ENCODE measurements at places on chromosomes 16 and 17.

DNA sequence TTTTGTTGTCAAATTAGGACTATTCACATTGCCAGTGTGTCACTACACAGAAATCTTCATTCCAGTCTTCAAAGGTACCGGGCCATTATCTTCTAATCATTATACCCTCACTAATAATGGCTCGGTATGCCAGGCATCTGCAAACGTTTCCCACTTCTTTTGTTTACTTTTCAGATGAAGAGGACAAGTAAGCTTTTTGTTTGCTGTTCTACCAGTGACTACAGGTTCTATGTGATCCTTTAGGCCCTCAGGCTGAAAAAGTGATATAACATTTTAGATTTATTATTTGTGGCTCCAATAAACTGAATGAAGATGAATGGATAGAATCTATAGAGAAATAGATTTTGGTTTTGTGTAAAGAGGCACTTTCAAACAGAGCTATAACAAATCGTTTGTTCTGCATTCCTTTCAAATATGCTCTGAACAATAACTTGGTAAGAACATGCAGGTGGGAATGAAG lies 403 bp upstream of the KRTAP3-1 start:
- no peak for DNase-seq

GRCh38 chr17:28646039-28646754 lies 1.2 kb upstream of the BLTP2 start:
- no peak for DNase-seq

- DNase-seq: no peak
These were observed 36.5 kb upstream of the PVALEF start for GRCh38 chr17:81128774-81129173.

- DNase-seq: no peak
These were observed 5.2 kb downstream of the RPH3AL start for GRCh38 chr17:347309-347899.

- no peak for DNase-seq
These were observed 4.9 kb downstream of the LASP1 start for GRCh38 chr17:38874505-38875400.

GRCh38 chr17:55198690-55199370 lies 65.9 kb upstream of the HLF start:
- DNase-seq: no peak

GRCh38 chr16:2511128-2511800 lies 2.5 kb upstream of the ATP6V0C start:
- DNase-seq: no peak

DNA sequence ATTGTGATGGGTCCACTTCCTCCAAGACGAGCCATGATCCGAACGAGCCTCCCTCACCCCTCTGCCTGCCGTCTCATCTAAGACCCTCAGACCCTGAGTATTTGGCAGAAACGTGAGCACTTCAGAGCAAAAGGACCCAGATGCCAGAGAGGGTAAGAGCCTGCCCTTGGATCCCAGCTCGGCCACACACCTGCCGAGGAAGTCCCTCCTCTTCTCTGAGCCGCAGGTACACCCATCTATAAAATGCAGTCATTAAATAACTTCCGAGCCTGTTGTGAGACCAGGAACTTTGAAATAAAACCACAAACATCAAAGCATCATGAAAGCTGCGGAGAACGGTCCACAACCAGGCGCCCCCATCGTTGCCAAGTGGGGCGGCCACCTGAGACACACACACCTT lies 64.8 kb upstream of the DOC2B start:
- DNase-seq: no peak

DNA sequence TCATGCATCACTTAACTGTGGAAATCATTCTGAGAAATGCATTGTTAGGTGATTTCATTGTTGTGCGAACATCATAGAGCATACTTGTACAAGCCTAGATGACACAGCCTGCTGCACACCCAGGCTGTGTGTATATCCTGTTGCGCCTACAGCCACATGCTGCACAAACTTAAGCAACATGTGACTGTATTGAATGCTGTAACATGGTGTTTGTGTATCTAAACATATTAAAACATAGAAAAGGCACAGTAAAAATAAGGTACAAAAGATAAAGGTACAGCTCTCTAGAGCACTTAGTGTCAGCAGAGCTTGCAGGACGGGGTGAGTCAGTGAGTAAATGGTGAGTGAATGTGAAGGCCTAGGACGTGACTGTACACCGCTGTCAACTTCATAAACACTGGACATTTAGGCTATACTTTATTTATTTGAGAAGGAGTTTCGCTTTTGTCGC lies 11.9 kb downstream of the FOXK2 start:
- no peak for DNase-seq

DNA sequence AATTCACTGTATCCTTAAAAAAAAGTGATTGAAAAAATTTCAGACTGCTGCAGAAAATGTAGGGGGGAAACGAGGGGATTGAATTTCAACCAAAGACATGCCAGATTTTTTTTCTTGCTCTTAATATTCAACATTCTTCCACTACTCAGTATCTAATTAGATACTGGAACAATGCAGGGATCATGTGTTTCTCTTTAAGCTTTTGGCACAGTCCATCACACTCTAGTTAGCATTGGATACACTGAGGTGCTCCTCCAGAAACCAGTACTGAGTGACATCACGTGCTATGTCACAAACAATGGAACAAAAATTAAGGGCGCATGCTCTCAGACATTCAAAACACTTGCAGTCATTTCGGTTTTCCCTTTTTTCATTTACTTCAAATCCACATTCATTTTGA lies 298.6 kb upstream of the PSMD7 start:
- no peak for DNase-seq

GRCh38 chr17:72399608-72400487 lies 279.0 kb downstream of the SOX9 start:
- no peak for DNase-seq

GRCh38 chr16:69017036-69017783 lies 88.2 kb upstream of the HAS3 start:
- no peak for DNase-seq

- no peak for DNase-seq
These were observed 201.8 kb upstream of the CDH5 start for GRCh38 chr16:66164581-66165247.

DNA sequence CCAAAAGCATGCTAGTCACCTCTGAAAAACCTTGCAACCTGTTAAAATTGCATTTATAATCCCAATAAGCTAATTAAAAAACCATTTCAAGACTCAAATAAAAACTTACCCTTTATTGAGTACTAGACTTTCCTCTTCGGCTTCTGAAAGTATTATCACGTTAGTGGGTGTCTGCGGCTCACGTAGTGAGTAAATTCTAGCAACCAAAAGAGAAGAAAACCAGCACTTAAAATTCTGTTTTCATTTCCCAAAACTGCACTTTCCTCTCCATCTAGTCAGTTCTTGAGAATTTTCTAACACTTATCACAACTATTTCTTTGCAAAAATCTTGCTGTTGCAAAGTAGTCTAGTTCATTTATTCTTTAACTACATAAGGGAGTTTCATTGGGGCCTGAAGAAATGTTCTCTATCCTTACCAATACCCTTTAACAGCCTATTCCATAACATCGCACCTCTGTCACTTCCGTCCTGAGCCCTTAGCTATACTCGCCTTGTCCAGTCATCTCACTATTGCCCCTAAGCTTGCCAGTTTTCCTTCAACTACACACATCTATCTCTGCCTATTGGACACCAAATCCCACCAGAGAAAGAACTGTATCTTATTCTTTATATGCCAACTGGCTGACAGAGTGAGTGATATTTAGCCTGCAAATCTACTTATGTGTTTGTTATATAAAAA lies 8.7 kb downstream of the NUP88 start:
- DNase-seq: no peak

DNA sequence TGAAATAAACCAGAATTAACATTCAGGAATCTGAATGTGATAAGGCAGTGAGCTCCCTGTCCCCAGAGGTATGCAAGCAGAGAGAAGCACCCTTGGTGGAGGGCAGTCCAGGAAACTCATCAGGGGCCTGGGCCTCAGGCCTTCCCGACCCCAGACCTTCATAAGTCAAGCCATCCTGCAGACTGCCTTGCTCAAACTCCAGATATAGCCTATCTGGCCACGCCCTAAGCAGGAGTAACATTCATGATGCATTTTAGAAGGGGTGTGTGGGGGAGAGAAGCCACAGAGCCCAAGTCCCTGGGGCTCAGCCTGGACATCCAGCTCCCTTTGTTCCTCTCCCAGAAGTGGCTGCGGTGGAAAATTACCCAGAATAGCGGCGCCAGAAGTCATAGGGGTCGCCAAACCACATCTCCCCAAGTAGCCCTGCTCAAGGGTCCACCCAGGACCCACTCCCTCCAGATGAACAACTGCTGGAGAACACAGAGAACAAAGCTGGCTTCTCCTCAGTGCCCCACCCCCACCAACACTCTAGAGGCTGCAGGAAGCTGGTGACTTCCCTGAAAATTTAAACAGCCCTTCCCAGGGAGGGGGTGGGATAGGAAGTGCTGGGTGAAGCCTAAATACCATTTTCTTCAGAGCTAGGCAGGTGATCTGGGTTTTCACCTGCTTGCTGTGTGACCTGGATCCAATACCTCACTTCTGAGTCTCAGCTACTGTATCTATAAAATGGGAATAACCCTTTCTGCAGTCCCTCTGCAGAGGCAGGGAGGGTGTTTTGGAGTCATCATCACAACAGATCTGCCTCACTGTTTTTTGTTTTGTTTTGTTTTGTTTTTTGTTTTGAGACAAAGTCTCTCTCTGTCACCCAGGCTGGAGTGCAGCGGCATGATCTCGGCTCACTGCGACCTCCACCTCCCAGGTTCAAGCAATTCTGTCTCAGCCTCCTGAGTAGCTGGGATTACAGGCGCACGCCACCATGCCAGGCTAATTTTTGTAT lies 1.5 kb upstream of the SREBF1 start:
- DNase-seq: no peak

GRCh38 chr17:50152736-50153135 lies 2.3 kb upstream of the PPP1R9B start:
- no peak for DNase-seq
